Hematopoietic multipotent progenitor cell treated with erythropoietin and hydrocortisone succinate and interleukin-3 and kit ligand, for 8 days (in vitro differentiated cells): ENCODE measurements at places on chromosomes 3 and 15.

DNA sequence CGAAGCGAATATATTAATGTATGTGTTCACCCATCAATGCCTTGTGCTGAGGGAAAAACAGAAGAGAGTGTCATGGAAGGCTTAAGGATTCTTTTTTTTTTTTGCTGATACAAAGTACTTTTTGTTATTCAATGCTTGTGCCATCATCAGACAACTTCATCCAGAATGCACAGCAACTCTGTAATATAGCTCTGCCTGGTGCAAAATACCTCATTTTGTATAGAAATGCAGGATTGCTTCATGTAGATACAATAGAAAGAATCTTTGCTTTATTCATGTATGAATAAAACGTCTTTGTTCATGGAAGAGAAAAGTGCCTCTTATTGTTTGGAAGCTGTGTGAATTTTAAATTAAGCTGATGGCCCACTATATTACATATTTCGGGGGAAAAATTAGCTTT, 62.9 kb downstream of the SH3GL3 start:
- DNase-seq, result no peak

- no peak for DNase-seq
Measured at GRCh38 chr3:48692551-48692950, 6.8 kb upstream of the NCKIPSD start.

DNA sequence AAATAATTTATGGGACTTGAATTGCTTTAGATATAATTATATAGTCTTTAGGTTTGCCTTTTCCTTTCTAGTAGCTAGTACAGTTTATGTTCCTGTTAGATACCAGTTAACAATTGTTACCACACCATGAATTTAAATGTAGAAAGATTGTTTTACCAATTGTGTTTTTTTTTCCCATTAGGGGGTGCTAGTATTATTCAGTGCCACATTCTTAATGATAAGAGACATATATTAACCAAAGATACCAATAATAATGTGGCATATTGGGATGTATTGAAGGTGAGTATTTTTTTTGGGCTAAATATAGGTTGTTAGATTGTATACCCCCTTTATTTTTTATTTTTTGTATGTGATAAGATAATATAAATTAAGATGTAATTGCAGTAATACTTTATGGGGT, 27.7 kb downstream of the WDR48 start:
- no peak for DNase-seq

- DNase-seq, result no peak
Measured at GRCh38 chr15:80966431-80967197, 23.0 kb downstream of the MESD start.

GRCh38 chr3:176697284-176697889, 499.9 kb downstream of the TBL1XR1 start:
- DNase-seq, result peak; percentile 2

DNA sequence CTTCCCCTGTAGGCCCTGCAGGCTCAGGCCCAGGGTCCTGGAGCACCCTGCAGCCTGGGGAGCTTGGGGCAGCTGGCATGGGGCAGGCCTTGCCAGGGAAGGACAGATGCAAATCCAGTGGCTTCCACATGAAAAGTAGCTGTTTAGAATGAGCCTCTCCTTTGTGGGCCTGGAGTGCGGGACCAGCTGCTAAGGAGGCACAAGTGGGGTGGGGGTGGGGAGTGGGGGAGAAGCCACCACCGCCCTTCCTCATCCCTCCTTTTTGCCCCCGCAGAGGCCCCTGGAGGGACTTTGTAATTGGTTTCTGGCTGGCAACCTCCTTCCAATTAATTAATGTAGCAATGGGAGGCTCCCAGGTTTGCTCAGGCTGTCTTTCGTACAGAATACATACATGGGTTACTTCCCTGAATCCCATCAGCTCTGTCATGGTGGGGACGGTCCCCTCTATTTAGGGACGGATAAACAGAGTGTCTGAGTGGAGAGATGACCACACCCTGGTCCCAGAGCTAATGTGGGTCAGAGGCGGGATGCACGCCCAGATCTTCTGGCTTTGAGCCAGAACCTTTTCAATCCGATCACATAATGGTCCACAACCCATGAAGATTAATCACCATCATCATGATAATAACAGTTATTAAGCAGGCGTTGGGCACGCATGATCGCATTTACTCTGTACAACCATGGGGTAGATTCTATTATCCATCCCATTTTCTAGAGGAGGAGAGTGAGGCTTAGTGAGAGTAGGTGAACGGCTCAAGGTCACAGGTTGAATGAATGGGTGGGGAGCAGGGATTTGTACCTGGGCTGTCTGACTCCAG, 6.2 kb downstream of the CORO2B start:
- DNase-seq, result no peak

DNA sequence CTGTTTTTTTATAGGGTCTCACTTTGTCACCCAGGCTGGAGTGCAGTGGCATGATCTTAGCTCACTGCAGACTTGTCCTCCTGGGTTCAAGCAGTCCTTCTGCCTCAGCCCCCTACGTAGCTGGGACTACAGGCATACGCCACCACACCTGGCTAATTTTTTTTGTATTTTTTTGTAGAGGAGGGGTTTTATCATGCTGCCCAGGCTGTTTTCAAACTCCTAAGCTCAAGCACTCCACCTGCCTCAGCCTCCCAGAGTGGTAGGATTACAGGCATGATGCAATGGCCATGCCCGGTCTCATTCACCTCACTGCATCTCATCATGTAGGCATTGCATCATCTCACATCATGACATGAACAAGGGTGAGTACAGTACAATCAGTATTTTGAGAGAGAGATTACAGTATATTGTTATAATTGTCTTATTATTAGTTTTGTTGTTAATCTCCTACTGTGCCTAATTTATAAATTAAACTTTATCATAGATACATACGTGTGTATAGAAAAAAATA, 74.3 kb upstream of the EOMES start:
- no peak for DNase-seq

GRCh38 chr3:195916991-195917390, 8.6 kb upstream of the TNK2 start:
- no peak for DNase-seq

- no peak for DNase-seq
Measured at GRCh38 chr3:169615833-169616232, 47.7 kb downstream of the MECOM start.

- DNase-seq, result no peak
Measured at GRCh38 chr3:52848617-52849016, 13.8 kb upstream of the MUSTN1 start.
